CD8-positive, alpha-beta memory T cell (primary cell): ENCODE measurements at places on chromosomes 2 and 18. TPM values are rescaled to one million over a fixed set of nuclear protein-coding genes. Genes with fewer than 3 reads are reported as not detected.

Gene C2orf66
- not detected for total RNA-seq

Gene ST8SIA5
- not detected for total RNA-seq

DNA sequence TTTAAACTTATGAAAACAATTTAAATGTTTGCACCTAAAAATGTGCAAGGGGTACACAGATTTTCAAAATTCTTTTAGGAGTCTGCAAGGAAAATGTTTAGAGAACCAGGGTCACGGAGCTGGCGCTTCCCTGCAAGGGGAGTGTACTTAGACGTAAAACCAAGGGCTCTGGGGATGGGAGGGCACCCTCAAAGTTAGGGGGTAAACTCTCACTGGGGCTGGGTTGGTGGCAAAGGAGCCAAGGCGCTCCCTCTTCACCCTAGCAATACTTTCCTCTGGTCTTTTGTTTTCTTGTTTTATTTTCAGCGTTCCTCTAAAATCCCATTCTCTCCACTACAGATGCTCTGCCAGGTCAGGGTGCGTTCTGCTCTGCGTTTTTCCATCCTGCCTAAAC, 20.0 kb downstream of the TMEM247 start:
- no peak for DNase-seq

- no peak for DNase-seq
Measured at GRCh38 chr18:65477455-65477854, 273.4 kb upstream of the CDH7 start.

GRCh38 chr2:4662161-4662779, 958.9 kb downstream of the DCDC2C start:
- no peak for DNase-seq

DNA sequence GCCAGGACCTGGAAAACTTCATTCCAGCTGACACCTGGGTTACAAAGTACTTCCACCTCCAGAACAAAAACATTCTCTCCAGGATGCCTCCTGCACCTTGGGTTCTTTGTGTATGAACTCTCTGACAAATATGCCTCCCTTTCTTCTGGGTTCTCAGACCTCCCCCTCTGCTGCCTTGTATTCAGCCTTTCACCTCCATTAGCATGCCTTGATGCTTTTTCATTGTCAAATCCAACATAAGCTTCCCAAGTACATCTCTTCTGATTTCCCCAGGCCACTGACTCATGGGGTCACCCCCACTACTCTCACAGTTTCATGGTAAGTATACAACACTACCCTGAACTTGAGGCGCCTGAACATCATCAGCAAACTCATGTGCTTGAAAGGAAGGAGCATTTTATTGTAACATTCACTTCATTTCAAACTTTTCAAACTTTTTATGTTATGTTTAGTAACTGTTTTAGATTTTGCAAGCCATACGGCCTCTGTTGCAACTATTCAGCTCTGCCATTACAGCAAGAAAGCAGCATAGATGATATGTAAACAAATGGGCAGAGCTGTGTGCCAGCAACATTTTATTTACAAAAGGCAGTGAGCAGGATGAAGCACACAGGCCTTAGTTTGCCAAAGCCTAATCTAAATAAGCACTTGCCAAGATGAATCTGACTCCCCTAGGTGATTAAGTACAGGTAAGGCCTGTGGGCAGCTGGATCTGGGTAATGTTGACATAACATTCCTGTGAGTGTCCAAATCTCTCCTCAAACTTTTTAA, 32.5 kb upstream of the MRPS9 start:
- no peak for DNase-seq

DNA sequence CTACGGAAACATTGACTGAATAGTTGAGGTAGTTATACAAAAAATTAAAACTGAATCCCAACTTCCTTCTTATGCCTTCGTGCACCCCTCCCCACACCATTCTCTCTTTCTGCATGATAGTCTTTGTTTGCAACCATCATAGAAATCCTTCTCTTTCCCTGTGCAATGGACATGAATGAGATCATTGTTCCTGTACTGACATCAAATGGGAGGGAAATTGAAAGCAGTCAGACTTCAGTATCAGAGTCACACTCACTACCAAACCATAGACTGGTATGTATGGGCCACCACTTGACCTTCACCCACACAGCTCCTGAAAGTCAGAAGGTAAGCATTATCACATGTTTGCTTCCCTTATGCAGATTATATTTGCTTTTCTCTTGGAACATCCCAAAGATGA, 782.8 kb downstream of the BCL11A start:
- no peak for DNase-seq
